ENCODE measurements at places on chromosomes 1 and 21.
A peak's percentile ranks its signal among the peaks of the same experiment; 100 is the strongest.

DNA sequence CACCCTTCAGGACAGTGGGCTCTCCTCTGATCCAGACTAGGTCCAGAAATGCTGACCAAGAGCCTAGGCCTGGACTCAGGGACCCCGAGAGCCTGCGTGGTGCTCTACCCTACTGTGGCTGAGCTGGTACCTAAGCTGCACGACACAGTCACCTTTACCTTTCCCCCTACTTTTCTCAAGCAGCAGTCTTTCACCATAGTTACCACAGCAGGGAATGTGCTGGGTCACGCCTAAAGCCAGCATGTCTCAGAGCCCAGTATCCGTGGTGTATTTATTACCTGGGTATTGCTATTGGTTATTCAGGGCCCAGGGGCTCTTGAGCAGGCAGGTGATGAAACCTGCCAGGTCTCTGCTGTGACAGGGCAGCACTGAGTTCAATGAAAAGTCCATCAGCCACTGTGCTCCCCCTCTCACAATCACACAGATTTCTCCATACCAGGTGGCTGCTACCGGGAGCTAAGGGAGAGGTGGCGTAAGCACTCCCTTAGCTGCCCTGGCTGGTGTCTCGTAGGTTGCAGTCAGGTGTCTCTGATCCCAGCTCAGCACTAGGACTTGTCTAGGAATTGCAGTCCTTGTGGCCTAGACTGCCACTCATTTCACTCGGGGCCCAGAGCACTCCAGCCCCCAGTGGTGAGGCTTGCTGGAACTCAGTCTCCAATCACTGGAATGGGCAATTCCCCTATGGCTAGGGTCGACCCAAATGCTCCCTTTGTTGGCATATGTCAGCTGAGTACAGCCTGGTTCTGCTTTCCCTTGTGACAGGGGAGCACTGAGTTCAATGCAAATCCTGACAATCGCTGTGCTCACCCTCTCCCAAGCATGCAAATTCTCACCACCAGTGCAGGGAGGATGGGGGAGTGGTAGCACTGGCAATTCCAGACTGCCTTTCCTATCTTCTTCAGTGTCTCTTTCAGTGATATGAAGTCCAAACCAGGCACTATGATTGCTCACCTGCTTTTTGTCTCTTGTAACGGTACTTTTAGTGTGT, 128.7 kb downstream of the PHTF1 start:
- DNase-seq = no peak

GRCh38 chr21:46119637-46120271, 21.8 kb downstream of the COL6A2 start:
- DNase-seq = no peak

- no peak for DNase-seq
Measured at GRCh38 chr1:208763971-208764370, 519.8 kb upstream of the PLXNA2 start.

GRCh38 chr1:87632232-87632631, 303.6 kb downstream of the LMO4 start:
- no peak for DNase-seq

GRCh38 chr1:17060306-17060749, 6.5 kb upstream of the SDHB start:
- no peak for DNase-seq

- DNase-seq = no peak
Measured at GRCh38 chr1:150552911-150553289, 3.7 kb downstream of the ADAMTSL4 start.

- DNase-seq = peak; percentile 52
Measured at GRCh38 chr1:21311016-21311415, 20.8 kb upstream of the ECE1 start.

GRCh38 chr1:85806236-85806965, 98.2 kb upstream of the ZNHIT6 start:
- no peak for DNase-seq

- DNase-seq = peak; percentile 86
Measured at GRCh38 chr1:55490547-55490946, 275.4 kb upstream of the USP24 start.

DNA sequence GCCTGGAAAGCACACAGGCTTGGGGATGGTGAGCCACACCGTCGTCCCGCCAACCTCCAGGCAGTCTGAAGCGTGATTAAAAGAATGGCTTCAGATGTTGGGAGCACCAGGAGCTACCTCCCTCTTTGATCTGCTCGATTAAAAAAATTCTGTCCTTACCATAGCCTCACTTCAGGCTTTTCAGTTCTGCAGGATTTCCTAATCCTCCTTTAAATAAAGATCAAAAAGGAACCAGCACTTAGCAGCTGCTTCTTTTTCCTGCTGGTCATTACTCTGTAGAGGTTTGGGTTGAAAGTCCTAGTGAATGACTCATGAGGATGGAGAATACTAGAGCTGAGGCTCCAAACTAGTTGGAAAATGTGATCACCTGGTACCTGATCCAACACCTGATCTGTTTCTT, 71.9 kb upstream of the C1orf174 start:
- DNase-seq = no peak

DNA sequence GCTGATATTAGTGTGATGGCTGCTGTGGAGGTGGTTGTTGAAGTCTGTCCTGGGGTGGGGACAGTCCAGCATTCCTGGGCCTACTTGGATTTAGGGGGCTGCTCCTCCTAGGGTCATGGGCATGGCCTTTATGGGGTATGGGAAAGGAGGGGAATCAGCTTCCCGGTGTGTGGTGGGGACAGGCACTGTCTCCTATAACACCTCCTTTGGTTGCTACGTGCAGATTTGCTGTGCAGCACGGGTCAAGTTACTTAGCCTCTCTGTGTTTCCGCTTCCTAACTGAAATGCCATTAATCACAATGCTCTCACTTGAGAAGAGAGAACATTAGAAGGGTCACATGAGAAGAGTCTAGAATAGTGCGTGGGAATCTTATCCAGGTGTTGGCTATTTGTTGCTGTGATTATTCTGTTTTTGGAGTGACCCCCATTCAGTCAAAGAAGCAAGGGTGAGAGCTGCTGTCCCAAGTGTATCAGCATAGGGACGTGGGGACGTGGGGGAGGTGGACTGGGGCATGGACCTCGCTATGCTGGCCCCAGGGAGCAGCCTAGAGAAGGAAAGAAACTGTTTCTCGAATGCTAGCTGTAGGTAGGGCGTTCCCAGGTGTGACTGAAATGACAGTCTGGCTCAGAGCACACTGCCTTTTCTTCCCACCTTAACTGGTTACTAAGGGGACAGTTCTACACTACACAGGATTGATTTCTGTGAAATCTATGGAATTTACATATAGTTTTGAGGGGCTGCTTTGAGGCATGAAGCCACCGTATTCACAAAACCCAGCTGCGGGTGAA, 19.9 kb downstream of the SOX13 start:
- DNase-seq = no peak

DNA sequence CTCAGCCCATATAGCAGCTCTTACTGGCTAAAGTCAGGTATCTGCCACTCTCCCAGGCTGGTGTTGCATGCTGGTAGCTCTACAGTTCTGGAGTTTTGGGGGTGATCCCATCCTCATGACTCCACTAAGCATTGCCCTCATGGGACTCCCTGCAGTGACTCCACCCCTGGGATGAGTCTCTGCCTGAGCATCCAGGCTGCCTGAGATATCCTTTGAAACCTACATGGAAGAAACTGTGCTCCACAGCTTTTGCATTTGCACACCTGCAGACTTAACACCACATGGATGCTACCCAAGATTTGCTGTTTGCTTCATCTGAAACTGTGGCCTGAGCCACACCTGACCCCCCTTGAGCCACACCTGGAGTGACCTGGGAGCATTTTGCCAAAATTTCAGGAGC, 226.4 kb downstream of the C1orf94 start:
- DNase-seq = no peak

DNA sequence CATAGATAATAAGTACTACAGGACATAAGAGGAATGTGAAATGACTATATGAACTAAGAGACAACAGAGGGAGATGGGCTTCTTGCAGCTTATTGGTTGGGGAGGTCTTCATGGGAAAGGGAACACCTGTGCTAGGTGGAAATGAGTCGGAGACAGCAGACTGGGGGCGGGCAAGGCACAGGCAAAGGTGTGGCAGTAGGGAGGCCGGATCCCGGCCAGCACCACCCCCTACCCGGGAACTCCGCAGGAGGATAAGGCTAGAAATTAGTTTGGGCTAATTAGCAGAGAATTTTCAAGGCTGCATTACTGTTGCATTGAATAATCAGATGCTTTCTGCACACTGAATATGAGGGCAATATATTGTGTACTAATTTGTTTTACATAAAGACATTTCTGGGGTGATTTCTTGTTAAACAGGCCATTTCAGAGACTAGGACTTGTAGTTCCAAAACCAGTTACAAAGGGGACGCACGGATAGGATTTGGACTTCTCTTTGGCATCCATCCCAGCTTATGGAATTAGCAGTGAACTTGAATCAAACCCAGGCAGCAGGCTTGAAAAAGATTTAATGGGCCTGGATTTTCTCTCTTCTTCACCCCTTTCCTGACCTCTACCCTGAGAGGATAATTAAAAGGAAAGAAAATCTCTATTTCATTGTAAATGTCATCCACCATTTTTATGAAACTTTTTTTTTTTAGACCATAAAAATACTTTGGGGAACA, 2.2 kb upstream of the HUNK start:
- no peak for DNase-seq
